Smooth muscle cell of the brain vasculature (primary cell): ENCODE measurements at places on chromosomes 1 and 21.
A peak's percentile ranks its signal among the peaks of the same experiment; 100 is the strongest.

DNA sequence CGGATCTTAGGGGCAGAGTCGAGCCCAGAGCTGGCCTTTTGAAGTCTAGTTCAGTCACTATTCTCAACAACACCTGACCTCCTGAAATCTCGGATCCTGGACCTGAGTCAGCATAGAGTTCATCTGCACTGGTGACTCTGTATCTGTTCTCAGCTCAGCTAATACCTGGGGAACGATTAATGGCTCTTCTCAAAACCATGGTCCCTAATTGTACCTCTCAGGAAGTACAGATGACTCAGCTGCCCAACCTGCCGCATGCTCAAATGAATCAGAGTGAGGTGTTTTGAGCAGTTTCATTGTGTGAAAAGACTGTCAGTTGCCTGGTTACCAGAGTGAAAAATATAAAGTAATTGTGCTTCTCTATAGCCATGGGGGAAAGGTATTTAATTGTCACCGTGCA lies 89.2 kb downstream of the SLC35F3 start:
- no peak for DNase-seq

DNA sequence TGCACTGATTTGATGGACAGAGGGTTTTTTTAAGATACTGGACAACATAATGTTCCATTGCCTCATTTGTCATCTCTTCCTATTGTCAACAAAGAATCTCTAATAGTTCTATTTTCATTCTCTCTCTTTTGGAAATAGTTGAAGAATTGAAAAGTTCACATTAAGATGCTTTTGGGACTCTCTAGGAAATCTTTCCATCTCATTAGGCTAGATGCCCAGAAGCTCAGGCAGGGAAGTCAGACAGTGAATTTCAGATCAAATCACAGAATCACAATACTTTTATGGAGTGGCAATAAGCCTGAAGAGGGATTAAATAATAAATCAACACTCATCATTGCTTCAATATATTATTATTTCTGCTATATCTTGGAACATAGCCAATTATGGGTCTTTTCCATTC lies 29.2 kb downstream of the NEGR1 start:
- no peak for DNase-seq

DNA sequence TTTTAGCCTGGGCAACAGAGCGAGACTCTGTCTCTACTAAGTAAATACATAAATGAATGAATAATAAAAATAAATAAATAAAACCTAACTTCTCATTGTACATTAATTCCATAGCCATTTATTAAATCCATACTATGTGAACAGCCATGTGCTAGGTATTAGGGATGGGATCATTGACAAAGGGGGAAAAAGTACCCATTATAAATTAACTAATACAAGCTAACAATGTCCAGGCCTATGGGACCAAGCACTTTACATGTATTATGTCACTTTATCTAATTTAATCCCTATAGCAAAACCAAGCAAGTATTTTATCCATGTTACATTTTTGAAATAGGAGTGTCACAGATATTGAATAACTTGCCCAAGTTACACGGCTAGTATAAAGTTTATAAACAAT lies 2.6 kb upstream of the CDC7 start:
- no peak for DNase-seq

GRCh38 chr1:220500372-220500771 lies 27.6 kb upstream of the MARK1 start:
- DNase-seq, result no peak

DNA sequence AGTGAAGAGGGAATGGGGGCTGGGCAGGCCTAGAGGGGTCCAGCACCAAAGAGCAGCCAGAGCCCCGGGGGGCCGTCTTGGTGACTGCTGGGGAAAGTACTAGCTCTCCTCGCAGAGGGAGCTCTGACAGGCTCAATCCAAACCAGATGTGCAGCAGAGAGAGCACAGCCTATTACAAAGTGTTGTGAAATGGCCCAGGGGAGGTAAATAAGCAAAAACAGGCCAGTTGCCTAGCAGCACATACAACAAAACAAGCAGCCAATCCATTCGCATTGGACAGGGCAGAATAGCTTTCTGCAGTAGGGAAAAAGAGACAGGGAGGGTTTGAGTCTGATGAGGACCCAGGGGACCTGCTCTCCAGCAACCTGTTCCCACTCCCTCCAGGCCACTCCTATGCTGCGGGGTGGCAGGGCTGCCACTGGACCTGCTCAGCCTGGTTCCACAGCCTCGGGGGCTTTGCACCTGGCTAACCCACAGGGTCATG lies 239.6 kb upstream of the FGGY start:
- DNase-seq, result peak; percentile 93

DNA sequence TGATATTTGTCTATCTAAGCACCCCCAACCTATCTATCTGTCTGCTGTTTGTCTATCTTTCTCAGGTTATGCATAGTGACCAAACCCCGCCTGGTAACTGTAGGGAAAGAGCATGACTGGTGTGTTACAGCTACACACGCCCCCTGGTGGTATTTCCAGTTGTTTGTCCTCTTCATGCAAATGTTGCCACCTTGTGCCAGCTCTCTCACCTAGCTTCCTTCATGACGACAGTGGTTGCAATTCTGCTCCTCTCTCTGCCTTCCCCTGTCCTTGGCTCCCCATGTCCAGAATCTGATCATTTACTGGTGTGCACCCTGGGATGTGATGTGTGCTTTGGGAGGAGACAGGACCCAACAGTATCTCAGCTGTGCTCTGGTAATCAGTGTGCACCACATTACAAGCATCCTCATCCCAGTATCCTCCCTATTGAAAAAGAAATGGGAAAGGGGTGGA lies 8.1 kb upstream of the INKA2 start:
- DNase-seq, result no peak

GRCh38 chr1:90193116-90193515 lies 198.2 kb downstream of the ZNF326 start:
- DNase-seq, result no peak

GRCh38 chr1:226425431-226426031 lies 17.6 kb upstream of the PARP1 start:
- DNase-seq, result no peak

DNA sequence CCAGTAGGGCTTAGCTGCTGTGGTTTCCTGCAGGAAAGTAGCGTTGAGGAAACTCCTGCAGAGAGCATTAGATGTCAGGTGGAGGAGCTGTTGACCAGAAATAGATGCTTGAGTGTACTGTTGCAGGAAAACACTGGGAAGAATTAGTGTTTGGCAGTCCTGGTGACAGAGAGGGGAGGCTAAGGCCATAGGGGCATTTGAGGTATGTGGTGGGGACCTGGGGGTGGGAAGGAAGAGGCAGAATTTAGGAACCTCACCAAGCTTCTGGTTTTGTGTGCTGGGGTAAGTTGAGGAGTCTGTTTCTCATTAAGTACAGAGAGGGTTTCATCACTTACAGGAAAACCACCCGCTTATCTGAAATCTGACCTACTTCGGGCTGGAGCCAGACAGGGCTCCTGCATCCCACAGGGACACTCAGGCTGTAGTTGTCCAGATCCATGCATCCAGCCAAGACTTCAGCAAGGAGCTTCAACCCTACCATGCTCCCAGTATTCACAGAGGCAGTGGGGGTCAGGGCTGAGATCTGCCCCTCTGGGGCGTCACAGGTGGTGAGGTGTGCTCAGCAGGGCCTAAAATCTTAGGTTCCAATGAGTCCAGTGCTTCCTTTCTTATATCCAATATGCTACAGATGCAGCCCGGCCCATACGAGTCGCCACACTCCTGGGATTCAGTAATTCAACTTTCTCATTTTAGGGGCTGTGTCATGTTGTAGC lies 15.1 kb downstream of the SH2D2A start:
- peak; percentile 69 for DNase-seq

- DNase-seq, result no peak
These were observed 1.6 kb downstream of the THEM5 start for GRCh38 chr1:151851886-151852285.

- no peak for DNase-seq
These were observed 5.5 kb downstream of the KCNA10 start for GRCh38 chr1:110513511-110513910.

DNA sequence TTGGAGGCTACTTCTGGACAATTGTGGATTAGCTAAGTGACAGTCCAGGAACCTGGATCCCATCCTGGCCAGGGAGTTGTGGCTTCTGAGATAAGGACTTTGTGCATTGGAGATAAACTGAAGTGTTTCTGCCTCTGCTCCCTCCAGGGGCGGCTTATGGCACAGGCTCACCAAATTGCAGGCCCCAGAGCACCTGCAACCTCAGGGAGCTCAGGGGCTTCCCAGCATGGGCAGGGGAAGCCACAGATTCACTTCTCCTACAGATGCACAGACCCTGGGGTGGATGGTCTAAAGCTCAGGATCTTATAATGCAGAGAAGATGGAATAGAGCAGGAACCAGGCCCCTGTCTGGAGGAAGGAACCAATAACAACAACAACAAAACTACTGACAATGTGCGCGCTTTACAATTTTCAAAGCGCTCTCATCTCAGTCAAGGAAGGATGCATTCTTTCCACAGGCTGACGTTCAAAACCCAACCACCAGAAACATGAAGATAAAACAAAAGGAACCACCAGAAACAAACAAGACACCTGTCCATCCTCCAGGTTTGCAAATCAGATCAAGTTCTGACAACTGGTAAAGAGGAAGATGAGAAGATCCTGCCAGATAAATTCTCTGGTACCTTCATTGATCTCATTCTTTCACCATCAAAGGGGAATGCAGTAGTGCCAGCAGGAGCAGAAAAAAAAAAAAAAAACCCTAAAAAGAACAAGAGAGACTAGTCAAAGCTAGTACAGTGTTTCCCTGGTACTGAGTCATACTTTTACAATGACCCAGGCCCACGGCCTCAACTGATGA lies 121.0 kb upstream of the IRF2BP2 start:
- no peak for DNase-seq

DNA sequence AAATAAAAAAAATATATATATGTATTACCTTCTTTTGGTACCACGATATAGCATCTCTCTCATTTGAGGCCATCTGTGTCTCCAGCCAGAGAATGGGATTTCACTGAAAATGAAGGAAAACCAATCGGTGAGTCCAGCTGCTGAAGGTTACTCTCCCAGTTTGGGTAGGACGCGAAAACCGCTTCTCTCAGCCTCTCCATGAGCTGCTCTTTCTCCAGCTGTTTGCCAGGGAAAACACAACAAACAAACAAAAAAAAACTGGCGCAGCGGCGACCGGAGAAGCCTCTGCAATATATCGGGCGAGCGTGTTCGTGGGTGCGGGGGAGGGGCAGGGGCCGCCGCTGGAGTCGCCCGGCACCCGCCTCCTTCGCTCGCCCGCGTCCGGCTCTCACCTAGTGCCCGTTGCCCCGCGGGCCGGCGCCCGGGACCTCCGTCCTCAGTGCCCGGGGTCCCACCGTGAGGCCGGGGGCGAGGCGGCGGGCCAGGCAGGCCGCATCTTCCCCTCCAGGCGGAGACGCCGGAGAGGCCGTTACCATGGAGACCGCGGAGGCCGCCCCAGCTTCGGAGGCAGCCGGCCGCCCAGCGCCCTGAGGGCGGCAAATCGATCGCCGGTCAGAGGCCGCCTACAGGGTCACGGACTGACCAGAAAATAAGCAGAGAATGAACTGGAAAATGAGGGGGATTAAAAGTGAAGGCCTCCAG lies 504 bp downstream of the PHTF1 start:
- no peak for DNase-seq

- DNase-seq, result no peak
These were observed 64.6 kb downstream of the GNG4 start for GRCh38 chr1:235584973-235585372.

GRCh38 chr1:100799954-100800612 lies 80.5 kb downstream of the VCAM1 start:
- no peak for DNase-seq

- DNase-seq, result no peak
These were observed 14.2 kb downstream of the TRAF5 start for GRCh38 chr1:211340622-211341507.

GRCh38 chr1:237959838-237960237 lies 69.1 kb upstream of the ZP4 start:
- no peak for DNase-seq

GRCh38 chr1:155081472-155082300 lies 3.0 kb downstream of the EFNA3 start:
- DNase-seq, result no peak

DNA sequence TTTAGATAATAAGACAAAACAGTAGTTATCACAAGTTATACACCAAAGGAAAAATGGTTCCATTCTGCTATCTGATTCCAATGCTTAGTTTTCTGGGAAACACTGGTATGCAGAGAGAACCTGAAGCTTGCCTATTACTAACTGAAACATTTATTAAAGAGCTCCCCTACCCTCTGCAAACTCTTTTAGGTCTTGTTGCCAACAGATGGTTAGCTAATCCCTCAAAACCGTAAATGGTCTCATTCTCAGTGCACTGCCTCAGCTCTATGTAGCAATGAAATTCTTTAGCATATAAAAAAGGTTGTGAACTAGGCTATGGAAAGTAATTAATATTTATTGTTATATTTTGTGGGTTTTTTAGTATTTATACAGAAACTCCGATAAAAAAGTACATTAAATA lies 20.4 kb downstream of the C21orf91 start:
- no peak for DNase-seq

DNA sequence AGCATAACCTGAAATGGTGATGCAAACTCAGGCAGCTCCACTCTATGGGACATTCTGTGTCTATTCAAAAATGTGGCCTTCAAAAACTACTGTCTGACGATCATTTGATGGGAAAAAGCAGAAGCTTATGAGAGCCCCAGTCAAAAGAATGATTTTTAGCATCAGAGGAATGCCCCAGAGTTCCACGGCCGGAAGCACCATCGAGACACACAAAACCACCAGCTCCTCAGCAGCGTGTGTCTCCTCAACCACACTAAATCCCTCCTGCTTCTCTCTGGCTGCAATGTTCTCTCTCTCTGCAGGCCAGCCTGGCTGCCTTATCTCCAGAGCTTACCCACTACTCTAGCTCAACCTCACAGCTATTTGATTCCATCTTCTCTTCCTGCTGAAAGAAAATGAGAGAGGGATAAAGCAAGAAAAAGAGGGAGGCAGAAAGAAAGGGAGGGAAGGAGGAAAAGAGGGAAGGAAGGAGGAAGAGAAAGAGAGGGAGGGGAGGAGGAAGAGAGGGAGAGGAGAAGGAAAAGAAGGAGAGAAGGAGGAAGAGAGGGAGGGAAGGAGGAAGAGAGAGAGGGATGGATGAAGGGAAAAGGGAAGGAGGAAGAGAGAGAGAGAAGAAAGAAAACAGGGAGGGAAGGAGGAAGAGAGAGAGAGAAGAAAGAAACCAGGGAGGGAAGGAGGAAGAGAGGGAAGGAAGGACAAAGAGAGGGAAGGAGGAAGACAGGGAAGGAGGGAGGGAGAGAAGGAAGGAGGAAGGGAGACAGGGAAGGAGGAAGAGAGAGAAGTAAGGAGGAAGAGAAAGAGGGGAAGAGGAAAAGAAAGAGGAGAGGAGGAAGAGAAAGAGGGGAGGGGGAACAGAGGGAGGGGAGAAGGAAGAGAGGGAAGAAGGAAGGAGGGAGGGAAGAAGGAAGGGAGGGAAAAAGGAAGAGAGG lies 33.5 kb upstream of the LAPTM5 start:
- DNase-seq, result no peak

GRCh38 chr1:100164216-100164615 lies 13.8 kb downstream of the LRRC39 start:
- peak; percentile 21 for DNase-seq
